Left renal cortex interstitium (tissue), 4 donors: ENCODE measurements at places on chromosomes 2 and 18.

DNA sequence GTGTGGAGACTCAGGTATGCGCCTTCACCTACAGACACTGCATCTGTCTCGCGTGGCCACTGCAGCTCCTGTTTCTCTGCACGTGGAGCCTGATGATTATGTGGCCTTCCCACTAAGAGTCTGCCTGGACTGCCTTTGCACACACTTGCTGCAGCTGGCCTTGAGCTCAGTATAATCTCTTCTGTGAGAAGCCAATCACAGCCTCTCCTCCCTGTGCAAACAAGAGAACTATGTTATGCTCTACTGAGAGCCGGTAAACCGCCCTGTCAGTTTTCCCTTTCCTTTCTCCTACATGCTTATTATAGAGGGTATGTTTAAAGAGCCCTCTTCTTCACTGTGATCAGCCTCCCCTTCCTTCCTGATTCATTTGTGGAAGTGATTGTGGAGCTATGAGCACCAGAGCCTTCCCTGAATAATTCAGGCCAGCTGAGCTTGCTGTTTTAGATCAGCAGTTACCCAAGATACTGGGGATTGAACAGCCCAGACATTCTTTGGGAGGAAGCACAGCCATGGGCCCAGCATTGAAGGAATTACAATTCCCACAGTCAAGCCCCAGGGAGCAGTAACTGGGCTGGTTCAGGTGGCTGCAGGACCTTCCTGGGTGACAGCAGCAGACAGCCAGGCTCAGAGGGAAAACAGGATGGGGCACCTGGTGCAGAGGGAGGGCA, 3.7 kb upstream of the TGFA start:
- DNase-seq, result no peak

DNA sequence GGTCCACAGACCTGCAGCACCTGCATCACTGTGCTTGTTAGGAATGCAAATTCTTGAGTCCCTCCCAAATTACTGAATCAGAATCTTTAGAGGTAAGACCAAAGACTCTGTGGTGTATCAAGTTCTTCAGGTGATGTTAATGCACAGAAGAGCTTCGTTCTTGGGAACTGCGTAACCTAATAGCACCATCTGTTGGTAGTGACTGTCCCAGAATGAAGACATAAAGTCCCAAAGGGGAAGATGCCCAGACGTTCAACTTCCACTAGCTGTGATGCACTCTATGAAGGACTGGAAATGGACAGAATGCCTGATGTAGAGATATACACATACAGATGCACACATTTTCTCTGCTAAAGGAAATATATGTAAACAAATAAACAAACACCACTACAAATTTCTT, 576.0 kb downstream of the LRP1B start:
- peak; percentile 11 for DNase-seq

DNA sequence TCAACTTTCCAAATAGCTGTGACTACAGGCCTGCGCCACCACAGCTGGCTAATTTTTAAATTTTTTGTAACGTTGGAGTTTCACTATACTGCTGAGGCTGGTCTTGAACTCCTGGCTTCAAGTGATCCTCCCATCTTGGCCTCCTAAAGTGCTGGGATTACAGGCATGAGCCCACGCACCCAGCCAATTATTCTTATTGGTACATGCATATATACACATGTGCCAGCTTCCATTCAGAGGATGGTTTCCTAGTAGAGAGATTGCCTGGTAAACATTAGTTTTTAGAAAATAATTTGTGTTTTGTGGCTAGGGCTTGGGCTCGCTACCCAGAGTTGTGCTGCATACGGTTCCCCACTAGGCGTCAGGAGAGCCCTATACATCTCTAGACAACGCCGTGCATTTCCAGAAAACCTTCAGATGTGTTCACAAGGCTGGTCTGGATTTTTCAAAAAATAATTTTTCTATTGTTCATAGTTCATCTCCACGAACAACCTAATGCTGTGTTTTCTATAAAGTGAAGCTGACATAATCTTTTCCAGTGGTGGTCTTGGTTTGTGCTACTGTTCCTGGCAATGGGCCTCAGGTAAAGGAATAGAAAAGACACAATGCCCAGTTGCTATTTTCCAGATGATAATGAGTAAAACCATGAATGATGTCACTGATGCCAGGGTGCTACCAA, 14.6 kb upstream of the AFG3L2 start:
- DNase-seq, result no peak

GRCh38 chr2:226424971-226425370, 374.6 kb downstream of the IRS1 start:
- no peak for DNase-seq

GRCh38 chr2:1170241-1170640, 219.6 kb downstream of the SNTG2 start:
- no peak for DNase-seq

- no peak for DNase-seq
These were observed 4.7 kb upstream of the PSD4 start for GRCh38 chr2:113169002-113169530.

GRCh38 chr18:22226801-22227200, 57.4 kb downstream of the GATA6 start:
- no peak for DNase-seq

DNA sequence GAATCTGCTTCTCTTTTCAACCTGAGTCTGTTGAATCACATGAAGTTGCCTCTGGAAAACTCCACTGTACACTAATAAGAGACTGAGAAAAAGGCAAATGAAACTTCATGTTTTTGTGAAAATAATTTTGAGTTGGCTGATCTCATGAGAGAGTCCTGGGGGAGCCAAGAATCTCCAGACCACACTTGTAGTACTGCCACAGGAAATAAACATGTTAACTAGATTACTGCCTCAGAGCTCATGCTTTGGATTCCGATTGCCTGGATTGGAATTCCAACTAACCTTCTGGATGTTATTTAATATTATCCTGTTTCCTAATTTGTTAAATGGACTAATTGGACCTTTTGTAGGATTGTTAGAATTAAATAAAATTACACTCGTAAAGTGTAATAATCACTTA, 25.2 kb downstream of the NUP35 start:
- no peak for DNase-seq

DNA sequence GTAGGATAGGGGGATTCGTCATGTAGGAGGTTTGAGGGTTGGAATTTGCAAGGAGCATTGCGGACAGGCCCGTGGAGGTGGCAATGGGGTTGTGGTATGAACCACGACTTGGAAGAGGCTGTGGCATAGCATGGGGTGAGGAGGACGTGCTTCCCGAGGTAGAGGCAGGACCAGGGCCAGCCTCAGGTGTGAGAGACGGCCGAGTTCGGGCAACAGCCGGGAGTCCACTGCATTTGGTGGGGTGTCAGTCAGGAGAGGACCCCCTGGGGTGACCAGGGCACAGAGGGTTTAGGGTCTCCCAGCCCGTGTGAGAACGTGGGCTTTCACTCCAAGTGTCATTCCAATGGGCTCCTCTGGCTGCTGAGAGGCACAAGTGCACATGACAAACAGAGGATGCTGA, 339.0 kb downstream of the EIPR1 start:
- DNase-seq, result no peak

- no peak for DNase-seq
These were observed 34.2 kb upstream of the CAB39 start for GRCh38 chr2:230678451-230678850.
